ENCODE measurements at places on chromosomes 4 and X. TPM values are rescaled to one million over a fixed set of nuclear protein-coding genes. Genes with fewer than 3 reads are reported as not detected.

Gene RGN
- 0.27 TPM for total RNA-seq

Gene CXCR3
- not detected for total RNA-seq

Gene CNGA1
- total RNA-seq: 0.56 TPM

Gene NXF2
- not detected for total RNA-seq

Gene CCDC158
- not detected for total RNA-seq

Gene ADGRG4
- not detected for total RNA-seq

Gene CLDN34
- 0.09 TPM for total RNA-seq

Gene RTL5
- 0.09 TPM for total RNA-seq

Gene TCEAL6
- not detected for total RNA-seq

Gene SERPINA7
- not detected for total RNA-seq

Gene TECRL
- not detected for total RNA-seq

Gene CENPE
- total RNA-seq: 20.8 TPM

Gene GAGE1
- total RNA-seq: not detected

Gene NUDT11
- 8.9 TPM for total RNA-seq

Gene PCYT1B
- total RNA-seq: under 0.01 TPM

Gene USP38
- total RNA-seq: 19.1 TPM

Gene MAGEB17
- 0.19 TPM for total RNA-seq

Gene MAP9
- total RNA-seq: 3.4 TPM

Gene CT83
- not detected for total RNA-seq

Gene MTNR1A
- not detected for total RNA-seq

Gene DACH2
- total RNA-seq: not detected

Gene MAMLD1
- 0.85 TPM for total RNA-seq

Gene OSTC
- 263 TPM for total RNA-seq

Gene TEX13C
- not detected for total RNA-seq
